ENCODE measurements at places on chromosomes 6 and 20.

DNA sequence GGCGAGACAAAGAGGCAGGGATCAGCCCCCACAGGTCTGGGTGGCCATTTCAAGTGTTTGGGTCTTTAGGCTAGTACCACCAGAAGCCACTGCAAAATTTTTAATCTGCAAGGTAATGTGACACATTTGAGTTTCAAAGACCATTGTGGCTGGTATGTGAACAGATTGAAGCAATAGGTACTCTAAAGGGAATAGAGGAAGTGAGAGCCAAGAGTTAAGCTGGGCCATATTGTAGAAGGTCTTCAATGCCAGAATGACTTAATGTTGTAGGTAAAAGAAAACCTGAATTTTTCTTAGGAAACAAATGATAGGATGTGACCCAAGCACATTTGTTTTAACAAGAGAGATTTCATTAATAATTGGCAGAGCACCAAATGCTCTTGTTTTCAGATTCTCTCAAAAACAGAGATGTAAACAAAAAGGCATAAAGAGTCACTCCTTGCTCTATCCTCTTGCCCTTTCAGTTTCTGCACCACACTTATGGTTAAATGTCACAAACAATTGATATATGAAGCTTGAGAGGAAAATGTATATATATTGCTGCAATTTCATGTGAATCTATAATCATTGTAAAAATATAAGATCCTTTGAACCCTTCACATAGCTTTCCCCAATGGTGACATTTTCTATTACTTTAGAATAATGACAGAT, 307.1 kb upstream of the PLN start:
- DNase-seq: no peak

DNA sequence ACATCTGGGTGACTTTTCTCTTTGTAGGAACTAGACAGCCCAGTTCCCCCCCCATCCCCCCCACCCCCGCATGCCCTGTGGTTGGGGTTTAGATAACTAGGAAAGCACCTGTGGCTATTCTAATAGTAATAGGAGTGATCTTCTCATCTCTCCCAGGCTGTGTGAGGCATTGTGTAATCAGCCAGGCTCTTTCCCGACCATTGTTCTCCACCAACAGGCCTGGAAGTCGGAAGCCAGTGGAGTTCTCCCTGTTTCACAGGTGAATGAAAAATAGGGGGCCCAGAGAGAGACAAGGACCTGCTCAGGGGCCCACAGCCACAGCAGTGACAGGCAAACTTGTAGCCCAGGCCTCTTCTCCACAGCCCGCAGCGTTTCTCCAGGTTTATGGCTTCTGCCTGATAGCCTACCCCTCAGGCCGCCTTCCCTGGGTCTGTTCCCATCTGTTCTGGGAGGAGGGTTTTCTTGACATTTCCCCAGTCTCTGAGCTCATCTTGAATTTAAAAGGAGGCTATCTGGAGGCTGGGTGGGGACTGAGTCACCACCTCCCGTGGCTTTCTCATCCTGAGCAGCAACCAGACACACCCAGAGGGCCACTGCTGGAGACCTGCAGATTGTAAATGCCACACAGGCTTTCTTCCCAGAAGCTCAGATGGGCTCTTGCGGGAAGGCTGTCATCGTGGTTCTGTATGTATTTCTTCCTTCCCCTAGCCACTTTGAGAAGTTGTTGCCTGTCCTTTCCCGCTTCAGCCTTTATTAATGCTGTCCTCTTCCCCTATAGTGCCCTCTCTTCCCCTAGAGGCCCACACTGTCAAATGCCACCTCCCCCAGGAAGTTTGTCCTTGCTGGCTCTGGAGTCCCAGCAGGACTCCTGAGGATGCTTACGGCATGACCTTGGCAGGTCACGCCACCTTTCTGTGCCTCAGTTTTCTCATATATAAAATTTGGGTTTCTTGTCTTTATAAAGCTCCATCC, 75.9 kb upstream of the MYL9 start:
- DNase-seq: peak; percentile 82

DNA sequence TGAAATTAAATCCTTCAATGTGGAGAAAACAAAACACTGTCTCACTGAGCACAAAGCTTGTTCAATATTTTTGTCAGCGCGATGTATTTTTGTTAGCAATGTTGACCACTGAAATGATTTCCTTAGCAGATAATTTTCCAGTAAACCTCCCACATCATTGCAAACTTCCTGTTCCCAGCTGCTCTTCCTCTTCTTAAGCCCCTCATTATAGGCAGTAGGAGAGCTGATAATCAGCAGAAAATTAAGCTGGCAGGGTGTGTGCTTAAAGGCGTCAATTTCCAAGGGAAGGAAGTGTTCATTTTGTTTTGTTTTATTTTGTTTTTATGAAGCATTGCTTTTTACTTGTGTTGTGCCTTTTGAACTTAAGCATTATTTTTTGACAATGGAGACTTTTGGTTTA, 29.1 kb upstream of the TMEM14A start:
- no peak for DNase-seq

DNA sequence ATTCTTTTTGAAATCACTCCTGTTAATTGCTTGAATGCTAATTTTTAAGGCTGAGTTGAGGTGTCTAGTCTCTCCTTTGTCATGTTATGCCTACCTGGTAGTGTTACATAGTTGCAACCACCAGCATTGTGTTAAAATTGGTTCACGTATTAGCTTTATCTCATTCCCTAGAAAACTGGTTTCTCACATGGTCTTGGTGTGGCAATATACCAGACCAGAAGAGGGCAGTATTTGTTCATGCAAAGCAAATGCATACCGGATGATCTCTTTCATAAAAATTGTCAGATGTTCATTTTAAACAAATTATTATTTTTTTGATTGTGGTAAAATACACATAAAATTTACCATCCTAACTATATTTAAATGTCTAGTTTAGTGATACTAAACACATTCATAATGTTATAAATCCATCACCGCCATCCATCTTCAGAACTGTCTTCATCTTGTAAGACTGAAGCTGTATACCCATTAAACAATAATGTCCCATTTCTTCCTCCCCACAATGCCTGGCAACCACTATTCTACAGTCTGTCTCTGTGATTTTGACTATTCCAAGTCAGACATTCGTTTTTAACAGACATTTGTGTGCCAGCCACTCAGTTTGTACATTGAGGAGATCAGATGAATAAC, 92.8 kb downstream of the ATRN start:
- DNase-seq: peak; percentile 52

DNA sequence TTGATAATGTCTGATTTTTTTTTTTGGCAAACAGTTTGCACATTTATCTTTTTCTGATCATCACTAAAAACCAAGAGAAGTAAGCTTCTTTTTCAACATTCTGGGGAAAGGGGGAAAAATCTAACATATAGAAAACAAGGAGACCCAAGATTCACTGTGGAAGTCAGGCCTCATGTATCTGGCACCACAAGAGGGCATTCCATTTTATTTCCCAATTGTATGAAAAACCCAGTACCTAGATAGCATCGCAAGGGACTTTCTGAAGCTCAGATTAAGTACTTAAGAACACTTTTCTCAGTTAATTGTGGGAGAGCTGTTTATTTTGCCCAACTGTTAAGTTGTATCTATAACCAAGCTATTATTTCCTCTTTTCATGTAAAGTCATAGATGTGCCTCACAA, 152.9 kb downstream of the KLHL32 start:
- DNase-seq: no peak

DNA sequence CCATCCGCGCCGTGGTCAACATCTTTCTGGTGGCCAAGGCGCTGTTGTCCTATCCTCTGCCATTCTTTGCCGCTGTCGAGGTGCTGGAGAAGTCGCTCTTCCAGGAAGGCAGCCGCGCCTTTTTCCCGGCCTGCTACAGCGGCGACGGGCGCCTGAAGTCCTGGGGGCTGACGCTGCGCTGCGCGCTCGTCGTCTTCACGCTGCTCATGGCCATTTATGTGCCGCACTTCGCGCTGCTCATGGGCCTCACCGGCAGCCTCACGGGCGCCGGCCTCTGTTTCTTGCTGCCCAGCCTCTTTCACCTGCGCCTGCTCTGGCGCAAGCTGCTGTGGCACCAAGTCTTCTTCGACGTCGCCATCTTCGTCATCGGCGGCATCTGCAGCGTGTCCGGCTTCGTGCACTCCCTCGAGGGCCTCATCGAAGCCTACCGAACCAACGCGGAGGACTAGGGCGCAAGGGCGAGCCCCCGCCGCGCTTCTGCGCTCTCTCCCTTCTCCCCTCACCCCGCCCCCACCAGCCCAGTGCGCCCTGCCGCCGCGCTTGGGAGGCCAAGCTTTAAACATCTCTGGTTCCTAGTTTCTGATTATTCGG, 4.0 kb downstream of the SLC32A1 start:
- DNase-seq: no peak

GRCh38 chr6:71446470-71446869, 157.9 kb downstream of the OGFRL1 start:
- DNase-seq: no peak

GRCh38 chr6:140713495-140713894, 1339.0 kb upstream of the CITED2 start:
- DNase-seq: no peak
